Coronary artery (tissue), 2 donors: ENCODE measurements at places on chromosomes 6 and 20.
A peak's percentile ranks its signal among the peaks of the same experiment; 100 is the strongest.

DNA sequence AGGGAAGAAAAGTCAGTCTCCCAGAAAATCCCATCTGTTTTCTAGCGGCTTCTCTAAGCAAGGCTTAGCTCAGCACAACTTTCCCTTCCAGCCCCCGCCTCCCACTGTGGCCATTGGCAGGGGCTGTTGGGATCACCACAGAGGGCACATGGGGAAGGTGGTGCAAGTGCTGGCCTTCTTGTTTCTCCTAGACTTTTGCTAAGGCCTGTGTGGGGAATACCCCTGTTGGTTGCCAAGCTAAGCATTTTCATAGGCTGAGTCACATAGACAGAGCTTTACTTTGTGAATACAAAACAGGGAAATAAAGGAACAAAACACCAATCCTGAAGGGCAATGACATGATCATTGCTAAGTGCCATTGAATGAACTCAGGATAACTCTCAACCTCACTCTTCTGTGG is 32.4 kb upstream of the TIAM2 start:
- DNase-seq: no peak

GRCh38 chr6:122339661-122340060 is 59.8 kb upstream of the HSF2 start:
- DNase-seq: no peak

- DNase-seq: peak; percentile 69
These were observed 1729.5 kb downstream of the GRIK2 start for GRCh38 chr6:103122766-103123601.

DNA sequence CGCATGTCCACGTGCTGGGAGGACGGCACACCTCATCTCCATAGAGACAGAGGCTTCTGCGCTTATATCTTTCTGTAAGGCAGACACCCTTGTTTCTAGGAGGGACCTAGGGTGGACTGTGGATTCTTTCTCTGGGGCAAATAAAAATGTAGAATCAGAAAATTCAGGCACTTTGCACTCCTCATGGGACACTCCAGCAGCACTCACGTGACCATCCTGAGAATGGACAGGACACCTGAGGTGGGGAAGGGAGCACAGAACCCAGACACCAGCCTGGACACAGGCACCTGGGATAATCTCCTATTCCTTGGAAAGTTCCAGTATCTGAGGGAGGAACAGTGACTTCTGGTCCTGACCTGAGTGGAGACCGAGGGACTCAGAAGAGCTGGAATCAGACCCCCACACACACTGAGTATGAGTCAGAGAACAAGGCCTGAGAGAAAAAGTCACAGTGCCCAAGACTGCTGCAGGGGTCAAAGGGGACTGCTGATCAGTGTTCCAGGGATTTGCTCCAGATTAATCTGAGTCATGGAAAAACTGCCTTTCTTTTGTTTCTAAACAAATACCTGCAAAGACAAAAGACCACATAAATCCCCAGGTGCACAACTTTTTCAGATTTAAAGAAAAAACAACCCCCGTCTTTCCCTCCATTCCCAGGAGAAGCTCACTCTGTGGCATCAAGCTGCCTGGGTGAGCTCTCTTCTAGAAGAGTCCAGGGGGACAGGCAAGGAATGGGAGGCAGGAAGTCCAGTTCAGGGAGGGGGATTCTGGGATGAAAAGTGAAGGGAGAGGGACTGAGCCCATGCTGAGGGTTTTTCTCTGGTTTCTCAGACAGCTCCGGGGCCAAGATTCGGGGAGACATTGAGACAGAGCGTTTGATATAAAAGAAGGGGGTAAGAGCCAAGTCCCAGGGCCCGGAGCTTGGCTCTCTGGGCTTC is 35.6 kb upstream of the MICB start:
- DNase-seq: no peak

DNA sequence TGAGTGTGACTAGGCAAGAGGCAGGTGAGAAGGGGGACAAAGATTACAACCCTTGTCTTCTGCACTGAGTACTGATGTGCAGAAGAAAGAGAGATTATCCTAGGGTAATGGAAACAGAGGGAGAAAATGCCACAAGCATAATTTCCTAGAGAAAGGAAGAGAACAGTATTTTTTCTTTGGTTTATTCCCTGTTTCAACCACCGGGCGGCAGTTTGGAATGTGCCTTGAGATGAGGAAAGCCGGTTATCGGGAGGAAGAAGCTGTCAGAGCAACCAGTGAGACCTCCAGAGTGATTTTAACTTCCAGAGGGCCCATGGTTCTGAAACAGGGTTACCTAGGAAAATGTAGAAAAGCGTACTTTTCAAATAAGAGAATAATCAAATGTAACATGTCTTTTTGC is 121.4 kb downstream of the REV3L start:
- DNase-seq: no peak

GRCh38 chr6:20440296-20440695 is 38.6 kb downstream of the E2F3 start:
- DNase-seq: no peak

DNA sequence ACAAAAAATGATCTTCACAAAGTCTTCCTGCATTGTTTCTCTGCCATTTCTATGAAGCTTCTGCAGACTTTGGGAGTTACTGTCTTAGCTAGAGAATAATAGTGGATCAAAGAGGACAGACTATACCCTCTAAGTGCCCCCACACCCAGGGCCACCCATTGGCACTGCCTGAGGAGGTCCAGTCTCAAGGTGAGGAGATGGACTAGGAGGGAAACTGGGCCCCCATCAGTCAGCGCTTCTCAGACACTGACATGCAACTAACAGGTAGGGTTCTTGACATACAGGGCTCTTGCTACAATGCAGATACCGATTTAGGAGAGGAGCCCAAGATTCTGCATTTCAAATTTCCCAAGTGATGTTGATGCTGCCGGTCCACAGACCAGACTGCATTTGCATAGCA is 24.3 kb downstream of the PCNA start:
- peak; percentile 38 for DNase-seq

GRCh38 chr20:4073852-4074741 is 58.7 kb upstream of the RNF24 start:
- DNase-seq: no peak

DNA sequence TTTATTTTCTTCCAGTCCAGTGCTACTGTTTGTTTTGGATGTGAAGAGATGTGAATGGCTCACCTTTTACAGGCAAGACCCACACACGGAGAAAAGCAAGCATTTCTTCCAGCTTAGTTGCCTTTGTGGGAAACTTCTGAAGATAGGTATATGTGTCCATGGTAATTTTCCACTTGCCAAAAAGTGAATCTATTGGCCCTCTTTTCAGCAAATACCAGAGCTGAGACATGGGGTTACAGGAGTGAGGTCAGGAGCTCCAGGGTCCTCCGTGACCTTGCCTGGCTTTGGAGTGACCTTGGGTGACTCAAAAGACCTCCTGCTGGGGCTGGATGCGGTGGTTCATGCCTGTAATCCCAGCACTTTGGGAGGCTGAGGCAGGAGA is 166.7 kb downstream of the SCML4 start:
- no peak for DNase-seq

DNA sequence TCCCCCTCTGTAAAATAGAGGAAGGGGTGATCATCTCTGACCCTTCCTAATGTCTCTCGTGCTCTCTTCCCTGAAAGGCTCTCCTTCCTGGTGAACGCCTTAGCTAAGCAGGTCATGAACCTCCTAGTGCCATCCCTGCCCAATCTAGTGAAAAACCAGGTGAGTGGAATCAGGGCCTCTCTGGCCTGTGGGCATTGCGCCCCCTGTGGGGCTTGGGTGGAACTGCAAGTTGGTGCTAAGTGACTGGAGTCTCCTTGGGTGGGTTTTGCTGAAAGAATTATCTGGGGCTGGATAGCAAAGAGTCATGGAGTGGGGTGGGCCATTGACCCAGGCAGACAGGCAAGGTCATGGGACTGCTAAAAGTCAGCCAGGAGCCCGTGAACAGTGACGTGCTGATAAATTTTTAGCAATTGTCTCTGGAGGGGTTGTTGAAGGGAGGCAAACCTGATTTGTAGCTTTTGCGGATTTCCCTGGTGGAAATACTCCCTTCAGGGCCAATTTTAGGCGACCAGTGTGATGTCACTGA is 8.9 kb downstream of the BPIFB1 start:
- no peak for DNase-seq

GRCh38 chr20:24507182-24507853 is 37.9 kb downstream of the SYNDIG1 start:
- DNase-seq: no peak

- no peak for DNase-seq
These were observed 40.9 kb downstream of the CDKAL1 start for GRCh38 chr6:20575125-20575524.

DNA sequence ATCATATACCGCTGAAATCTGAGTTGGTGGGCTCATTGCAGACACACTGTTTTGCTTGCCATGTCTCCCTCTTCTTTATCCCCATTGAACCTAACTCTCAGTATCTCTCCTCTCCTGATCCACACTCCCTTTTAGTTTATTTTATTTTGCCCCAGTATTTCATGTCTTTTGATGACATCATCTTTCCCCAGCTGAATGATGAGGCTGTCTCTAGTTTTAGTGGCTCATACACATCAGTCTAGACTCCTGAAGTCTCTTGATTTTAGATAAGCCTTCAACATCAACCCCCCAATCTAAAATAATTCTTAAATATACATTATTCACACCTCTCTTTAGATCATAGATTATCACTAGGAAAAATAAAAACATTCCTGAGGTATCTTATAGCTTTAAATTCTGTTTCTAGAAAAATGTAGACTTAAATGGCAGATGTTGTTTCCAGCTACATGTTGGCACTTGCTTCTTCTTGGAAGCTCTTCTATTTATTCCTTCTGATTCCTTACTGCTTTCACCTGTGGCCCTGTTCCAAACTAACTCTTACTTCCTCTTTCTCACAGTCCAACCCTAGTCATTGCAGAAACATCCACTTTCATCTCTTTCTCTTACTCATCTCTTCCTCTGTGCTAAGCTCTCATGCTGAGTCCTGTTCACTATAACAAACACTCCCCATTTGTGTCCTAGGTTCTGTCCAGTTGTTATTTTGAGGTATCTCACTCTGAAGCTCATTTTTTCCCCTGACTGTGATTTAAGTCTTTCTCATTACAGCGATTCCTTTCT is 191.9 kb upstream of the SLC35B3 start:
- DNase-seq: no peak

GRCh38 chr20:59611286-59611685 is 6.9 kb downstream of the PHACTR3 start:
- no peak for DNase-seq

DNA sequence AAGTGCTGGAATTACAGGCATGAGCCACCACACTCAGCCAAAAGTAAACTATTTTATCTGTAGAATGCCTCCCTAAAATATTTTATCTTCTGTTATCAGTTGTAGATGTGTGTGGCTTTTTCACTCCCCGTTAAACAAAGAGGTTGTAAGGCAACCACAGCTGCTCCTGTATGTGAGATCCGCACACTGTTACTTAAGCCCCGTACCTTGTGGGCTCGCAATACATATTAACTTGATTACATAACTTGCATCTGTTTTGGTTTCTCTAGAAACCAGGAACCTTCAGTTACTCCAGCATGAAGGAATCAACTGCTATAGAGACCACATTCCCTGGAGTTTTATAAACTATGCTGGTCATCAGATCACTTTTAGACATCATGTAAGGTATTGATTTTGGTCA is 420.1 kb upstream of the SLC35B3 start:
- no peak for DNase-seq

GRCh38 chr6:44072959-44073611 is 54.2 kb downstream of the MRPL14 start:
- DNase-seq: no peak

DNA sequence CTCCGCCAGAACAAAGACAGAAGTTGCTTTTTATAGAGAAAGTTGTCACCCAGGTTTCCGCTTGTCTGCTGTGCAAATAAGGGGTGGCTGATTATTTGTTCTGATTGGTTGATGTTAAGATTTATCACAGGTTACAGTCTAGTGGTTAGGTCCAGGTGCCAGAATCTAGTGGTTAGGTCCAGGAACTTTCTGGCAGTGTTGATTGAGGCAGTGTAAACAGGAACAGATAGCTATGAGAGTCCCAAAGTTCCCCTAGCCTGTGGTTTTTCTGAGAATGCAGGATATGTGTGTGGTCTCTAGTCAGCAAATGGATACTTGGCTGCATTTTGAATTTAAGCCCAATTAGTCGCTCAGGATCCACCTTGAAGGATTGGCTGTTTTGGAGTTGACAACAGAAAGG is 148.0 kb downstream of the TMEM200A start:
- DNase-seq: no peak

DNA sequence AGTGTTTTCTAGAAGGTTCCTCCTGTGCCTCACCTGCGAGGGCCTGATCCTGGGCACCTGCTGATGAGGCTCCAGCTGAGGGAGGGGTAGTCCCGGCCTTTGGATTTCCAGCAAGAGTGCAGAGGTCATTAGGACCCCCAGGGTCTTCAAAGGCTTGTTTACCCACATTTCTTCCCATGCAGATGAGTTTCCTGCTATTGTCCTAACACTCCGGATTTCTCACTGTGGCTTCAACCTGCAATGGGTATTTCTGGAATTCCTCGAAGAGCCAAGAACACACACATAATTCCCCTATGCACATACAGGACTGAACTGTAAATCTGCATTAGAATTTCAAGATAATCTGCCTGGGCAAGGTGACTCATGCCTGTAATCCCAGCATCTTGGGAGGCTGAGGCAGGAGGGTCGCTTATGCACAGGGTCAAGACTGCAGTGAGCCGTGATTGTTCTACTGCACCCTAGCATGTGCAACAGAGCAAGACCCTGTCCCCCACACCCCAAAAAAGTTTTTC is 53.9 kb downstream of the ADNP start:
- no peak for DNase-seq

DNA sequence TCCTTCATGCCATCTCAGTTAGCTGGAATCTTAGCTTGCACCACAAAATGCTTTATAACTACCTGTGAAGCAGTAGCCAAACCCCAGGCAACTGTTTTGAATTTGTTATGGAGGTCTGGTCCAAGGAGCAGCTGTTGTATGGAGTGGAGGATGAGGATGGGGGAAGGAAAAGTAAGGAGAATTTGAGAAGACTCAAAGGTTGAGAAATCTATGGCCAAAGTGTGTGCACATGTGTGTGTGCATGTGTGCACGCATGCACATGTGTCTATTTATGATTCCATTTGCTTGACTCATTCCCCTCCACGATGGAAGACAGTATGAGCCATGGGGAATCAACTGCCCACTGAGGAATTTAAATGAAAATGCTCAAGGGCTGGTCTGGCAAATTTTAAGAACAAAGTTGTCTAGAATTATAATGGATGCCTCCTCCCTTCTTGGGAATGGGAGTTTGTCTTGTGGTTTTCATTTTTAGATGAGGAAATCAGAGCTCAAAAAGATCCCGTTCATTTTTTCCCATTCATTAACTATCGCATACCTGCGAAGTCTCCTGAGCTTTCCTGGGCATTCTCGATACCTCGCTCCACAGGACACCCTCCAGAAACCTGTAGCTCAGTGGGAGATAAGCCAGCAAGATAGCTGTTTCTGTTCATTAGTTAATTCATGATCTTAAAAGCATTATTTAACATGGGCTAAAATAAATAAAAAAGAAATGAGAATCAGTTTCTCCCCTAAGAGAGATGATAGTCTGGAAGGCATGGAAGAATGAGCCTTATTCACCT is 152.3 kb upstream of the NEDD9 start:
- no peak for DNase-seq

DNA sequence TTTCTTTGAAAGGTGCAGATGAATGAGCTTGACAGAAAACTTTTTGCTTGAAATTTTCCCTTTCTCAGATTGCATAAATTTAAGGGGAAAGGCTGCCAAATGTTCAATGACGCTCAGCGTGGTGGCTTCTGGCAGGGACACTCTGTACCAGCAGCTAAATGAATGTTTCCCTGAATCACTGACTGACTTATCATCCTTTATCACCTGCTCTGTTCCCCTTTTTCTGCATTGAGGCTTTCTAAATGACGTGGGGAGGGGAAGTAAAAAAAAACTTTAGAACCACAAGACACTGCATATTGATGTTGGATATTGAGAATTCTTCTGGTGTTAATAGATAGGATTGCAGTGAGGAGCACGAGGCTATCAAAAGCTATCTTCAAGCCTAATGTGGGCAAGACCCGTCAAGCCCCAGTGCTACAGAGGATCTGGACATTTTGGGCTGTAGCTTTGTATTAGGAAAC is 46.9 kb upstream of the ENPP5 start:
- DNase-seq: peak; percentile 89
